ENCODE measurements at places on chromosomes 6 and 20. TPM values are rescaled to one million over a fixed set of nuclear protein-coding genes. Genes with fewer than 3 reads are reported as not detected.

GRCh38 chr6:14799928-14800327, 445.9 kb upstream of the JARID2 start:
- H3K27ac ChIP-seq = no peak overlapping the region
- no peaks in the 10 kb centered on the region for H3K27me3 ChIP-seq
- H3K4me1 ChIP-seq = peaks cover 30% of the 10 kb centered on the region
- DNase-seq = no peak

DNA sequence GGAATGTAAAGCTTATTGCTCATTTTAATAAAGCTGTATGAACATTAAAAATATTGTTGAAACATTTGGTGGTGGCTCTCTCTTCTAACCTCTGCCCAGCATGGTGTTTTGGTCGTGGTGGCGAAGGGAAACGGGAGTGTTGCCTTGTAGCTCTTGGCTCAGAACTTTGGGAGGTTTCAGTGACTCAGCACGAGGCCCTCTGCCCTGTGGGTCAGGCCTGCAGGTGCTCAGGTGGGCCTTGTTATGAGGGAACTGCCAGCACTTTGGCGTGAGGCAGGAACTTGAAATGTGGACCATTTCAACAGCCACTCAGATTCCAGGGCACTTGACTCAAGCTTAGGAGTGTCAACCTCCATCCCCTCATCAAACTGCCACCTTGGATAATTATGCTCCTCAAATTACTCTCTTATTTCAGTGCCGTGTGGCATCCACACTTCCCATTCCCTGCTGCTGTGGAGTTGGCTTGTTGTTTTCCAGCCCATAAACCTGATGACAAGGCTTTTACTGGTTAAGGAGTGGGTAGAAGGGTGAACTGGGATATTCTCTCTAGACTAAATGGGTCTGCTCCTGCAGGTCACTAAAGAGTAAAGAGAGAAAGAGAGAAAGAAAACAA, 36.3 kb downstream of the PRDM1 start:
- no peaks in the 10 kb centered on the region for H3K4me1 ChIP-seq
- H3K4me3 ChIP-seq = no peak overlapping the region
- DNase-seq = no peak
- H3K27ac ChIP-seq = no peak overlapping the region

GRCh38 chr6:75694406-75694805, 54.6 kb upstream of the MYO6 start:
- H3K36me3 ChIP-seq = peaks cover 15% of the 10 kb centered on the region
- H3K4me3 ChIP-seq = no peak overlapping the region
- H3K27ac ChIP-seq = peak overlapping the region; percentile 2

- no peaks in the 10 kb centered on the region for H3K36me3 ChIP-seq
- peaks cover 10% of the 10 kb centered on the region for H3K27me3 ChIP-seq
- no peak overlapping the region for H3K27ac ChIP-seq
- no peak overlapping the region for H3K4me3 ChIP-seq
- no peak for DNase-seq
- H3K4me1 ChIP-seq = no peaks in the 10 kb centered on the region
Measured at GRCh38 chr20:43404878-43405277, 52.8 kb upstream of the SRSF6 start.

- no peak for DNase-seq
- H3K4me3 ChIP-seq = no peak overlapping the region
- H3K27me3 ChIP-seq = no peaks in the 10 kb centered on the region
- peaks cover 34% of the 10 kb centered on the region for H3K4me1 ChIP-seq
Measured at GRCh38 chr6:17458966-17459365, 65.6 kb downstream of the CAP2 start.

DNA sequence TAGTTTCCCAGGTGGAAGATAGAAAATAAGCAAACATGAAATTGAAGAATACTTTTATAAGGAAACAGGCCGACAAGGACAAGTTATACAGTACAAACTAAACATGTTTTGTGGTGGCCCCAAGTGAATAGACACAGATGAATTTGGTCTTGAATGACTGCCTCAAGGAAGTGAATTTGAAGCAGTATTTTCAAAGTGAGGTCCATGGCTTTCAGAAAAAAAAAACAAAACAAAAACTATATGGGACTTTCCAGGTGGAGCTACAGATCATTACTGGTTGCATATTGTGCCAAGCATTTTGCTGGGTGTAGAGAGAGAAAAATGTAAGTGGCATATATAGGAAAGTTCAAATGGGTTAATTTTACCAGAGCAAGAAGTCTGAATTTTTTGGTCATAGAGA, 68.8 kb downstream of the CYB5R4 start:
- no peak overlapping the region for H3K4me3 ChIP-seq
- H3K27me3 ChIP-seq = no peaks in the 10 kb centered on the region
- no peak for DNase-seq
- H3K4me1 ChIP-seq = peaks cover 10% of the 10 kb centered on the region
- H3K36me3 ChIP-seq = peaks cover 21% of the 10 kb centered on the region

STMND1 gene
- not detected for total RNA-seq

MAS1 gene
- total RNA-seq = not detected

KHDRBS2 gene
- not detected for total RNA-seq
